HS-27A (cell line): ENCODE measurements at places on chromosomes 16 and 17.

DNA sequence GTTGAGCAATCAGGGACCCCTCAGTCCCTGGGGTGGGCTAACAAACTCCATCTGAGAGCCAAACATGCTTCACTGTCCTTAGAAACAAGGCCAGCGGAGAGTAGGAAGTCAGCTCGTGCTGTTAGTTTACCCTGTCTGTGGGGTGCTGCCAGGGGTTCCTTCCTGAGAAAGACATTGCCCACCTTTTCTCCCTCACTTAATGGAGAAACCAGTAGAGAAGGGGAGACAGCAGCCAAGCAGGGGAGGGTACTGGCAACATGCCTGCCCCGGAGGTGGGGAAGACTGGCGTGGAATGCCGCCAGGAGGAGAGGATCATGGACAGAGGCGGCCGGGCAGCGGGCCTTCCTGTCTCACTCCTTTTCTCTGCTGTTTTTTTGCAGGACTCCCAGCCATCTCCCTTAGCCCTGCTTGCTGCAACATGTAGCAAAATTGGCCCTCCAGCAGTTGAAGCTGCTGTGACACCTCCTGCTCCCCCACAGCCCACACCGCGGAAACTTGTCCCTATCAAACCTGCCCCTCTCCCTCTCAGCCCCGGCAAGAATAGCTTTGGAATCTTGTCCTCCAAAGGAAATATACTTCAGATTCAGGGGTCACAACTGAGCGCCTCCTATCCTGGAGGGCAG is 19.9 kb downstream of the SP2 start:
- no peak for DNase-seq

DNA sequence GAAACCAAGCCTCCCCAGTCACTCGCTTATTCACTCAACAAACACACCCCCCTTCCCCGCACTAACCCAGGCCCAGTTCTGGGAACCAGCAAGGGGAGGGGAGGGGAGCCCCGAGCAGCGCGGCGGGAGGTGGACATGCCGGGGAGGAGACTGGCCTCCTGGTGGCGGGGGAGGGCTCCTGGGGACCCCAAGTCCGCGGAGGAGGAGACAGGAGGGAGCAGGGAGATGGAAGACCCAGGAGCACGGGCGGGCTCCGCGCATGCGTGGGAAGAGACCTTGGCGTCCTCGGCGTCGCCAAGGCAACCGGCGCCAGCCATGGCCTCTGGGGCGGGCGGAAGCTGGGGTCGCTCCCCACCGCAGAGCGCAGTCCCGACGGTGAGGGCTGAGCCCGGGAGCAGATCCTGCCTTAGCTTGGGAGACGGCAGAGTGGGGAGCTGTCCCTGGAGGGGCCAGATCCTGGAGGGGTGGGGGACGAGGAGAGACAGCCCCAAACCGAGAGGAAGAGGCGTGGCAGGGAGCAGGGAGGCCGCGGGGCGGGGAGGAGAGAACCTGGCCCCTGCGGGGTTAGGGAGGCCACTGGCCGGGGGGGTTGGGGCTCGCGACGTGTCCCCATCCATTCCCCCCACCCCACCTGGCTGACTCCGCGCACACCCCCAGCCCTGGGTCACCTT is at the start of gene PRR29:
PRR29 (plus strand) TSS at position 302 of the 671 bp plus-strand sequence; CDS start at position 316, 14 bp downstream.
- DNase-seq = no peak

DNA sequence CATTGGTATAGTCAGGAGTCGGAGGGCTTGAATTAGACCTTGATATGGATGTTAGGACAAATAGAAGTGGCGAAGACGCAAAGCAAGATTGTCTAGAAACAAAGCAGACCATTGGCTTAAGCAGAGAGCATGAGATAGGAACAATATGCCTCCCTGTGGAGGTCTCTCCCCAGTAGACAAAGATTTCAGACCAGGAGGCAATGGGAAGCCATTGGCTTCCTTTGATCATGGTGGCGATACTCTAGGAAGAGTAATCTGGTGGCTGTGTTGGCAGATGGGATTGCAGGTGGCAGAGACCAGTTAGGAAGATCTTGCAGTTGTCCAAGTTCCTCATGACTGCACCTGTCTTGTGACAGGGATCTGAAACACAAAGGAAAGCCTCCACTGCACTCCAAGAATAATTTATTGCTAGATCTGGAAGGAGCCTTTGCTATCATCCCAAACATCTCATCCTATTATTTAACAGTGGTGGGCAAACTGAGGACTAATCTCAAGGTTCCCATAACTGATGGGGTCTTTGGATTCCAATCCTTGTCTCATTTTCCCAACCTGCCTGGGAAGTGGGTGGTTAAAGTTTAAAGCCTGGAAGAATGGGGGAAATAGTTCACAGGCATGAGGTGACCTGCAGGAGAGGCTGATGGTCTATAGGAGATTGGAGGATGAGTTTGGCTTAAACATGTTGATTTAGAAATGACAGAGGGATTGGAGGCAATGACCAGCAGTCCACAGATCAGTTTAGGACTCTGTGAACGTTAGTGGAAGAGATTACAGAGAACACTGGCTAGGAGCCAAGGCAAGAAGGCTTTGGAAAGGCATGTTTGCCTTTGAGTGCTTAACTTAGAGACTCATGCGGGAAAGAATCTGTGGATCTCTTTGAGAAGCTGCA is 37.0 kb downstream of the HLF start:
- no peak for DNase-seq

GRCh38 chr16:63876103-63876502 is 1245.8 kb downstream of the CDH11 start:
- no peak for DNase-seq

GRCh38 chr17:39629898-39630297 is 3.1 kb downstream of the PPP1R1B start:
- DNase-seq = no peak
